ENCODE measurements at places on chromosomes 3 and 15.
A peak's percentile ranks its signal among the peaks of the same experiment; 100 is the strongest.

- no peak for DNase-seq
Measured at GRCh38 chr3:149955449-149955848, 15.2 kb downstream of the PFN2 start.

GRCh38 chr3:50913260-50913659 lies 238.5 kb downstream of the DOCK3 start:
- no peak for DNase-seq

DNA sequence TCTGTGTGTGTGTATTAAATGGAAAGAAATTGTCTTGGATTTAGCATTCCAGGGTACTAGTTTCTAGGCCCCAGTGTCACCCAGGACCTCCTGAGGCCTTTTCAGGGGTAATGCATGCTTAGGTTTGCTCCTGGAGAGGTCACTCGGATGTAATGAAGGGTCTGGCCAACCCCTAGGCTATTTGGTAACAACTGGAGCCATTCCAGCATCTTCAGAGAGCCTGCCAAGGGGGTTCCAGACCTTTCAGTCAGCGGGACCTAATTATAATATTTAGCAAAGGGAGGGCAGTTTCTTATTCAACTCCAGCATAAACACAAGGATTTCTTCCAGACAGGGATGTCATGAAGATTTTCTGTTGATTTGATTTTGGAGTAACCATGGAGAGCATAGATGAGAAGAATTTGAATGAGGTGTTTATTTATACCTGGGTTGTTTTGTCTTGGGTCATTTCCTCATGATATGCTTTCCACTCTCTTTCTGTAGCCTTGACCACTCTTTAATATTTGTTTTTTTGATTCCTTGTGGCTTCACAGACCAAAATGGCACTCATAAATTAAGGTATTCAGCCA lies 17.4 kb downstream of the KAT2B start:
- DNase-seq, result no peak

GRCh38 chr3:129836381-129837064 lies 57.0 kb downstream of the TMCC1 start:
- DNase-seq, result peak; percentile 63

DNA sequence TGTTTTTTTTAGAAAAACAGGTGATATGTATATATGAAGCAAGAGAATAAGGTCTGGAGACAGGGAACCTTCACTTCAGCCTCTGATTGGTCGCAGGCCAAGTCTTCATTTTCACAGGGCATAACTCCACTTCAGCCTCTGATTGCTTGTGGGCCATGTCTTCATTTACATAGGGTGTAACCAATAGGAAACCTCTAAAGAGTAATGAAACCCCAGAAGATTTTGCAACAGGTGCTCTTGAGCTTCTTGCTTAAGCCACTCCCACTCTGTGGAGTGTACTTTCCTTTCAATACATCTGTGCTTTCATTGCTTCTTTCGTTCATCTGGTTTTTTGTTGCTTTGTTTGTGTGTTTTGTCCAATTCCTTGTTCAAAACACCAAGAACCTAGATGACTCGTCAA lies 22.6 kb upstream of the SCG3 start:
- DNase-seq, result no peak

DNA sequence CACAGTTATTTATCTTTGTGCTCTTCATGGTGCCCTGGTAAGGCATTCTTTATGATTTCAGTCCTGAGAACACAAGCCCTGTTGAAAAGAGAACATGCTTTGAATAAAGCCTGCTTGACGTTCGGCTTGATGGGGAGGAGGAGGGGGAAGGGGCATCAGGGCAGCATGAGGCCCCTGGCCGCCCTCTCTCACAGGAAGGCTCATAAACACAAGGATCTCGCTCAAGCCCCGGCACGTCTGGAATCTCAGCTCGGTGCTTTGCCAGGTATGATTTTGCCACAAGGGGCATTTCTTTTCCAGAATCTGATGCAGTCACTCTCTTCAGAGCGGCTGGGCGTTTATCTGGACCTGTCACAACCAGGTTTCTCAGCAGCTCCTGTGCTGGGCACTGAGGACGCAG lies 129.4 kb downstream of the DNAJB8 start:
- DNase-seq, result no peak

GRCh38 chr15:75104804-75105557 lies 81.6 kb downstream of the PPCDC start:
- DNase-seq, result no peak

All from COR-L47 (cell line).